ENCODE measurements at places on chromosomes 7 and 10.

DNA sequence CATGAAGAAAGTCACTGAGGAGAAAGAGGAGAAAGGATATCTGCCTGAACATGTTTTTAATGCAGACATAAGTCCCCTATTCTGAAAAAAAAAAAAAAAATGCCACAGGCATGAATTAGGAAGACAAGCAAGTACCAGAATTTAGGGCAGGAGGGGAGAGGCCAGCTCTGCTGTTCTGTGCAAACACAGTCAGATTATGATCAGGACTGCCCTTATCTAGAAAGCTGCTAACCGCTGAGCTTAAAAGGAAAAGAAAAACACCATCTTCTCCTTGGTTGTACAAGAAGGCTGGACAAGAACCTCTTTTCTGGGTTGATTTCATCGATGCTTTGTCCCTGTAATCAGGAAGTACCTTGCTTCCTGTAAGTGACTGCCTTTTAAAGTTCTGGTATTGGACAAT lies 15.3 kb upstream of the PWWP2B start:
- DNase-seq: no peak

DNA sequence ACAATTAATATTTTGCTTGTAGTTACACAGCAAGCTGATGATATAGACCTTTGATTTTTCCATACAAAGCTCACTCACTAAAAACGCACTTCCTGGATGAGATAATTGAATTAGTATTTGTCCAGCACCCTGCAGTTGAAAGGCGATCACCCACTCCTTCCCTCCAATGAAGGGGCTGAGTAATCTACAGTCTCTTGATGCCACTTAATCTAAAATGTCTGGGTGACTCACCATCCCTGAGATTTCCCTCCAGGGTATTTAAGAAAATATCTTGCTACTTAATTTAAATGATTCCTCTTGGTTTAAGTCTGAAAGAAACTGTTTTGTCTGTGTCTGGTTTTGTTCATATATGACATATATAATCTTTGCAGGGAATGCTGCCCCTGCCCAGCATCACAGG lies 515.3 kb downstream of the GRID1 start:
- no peak for DNase-seq

DNA sequence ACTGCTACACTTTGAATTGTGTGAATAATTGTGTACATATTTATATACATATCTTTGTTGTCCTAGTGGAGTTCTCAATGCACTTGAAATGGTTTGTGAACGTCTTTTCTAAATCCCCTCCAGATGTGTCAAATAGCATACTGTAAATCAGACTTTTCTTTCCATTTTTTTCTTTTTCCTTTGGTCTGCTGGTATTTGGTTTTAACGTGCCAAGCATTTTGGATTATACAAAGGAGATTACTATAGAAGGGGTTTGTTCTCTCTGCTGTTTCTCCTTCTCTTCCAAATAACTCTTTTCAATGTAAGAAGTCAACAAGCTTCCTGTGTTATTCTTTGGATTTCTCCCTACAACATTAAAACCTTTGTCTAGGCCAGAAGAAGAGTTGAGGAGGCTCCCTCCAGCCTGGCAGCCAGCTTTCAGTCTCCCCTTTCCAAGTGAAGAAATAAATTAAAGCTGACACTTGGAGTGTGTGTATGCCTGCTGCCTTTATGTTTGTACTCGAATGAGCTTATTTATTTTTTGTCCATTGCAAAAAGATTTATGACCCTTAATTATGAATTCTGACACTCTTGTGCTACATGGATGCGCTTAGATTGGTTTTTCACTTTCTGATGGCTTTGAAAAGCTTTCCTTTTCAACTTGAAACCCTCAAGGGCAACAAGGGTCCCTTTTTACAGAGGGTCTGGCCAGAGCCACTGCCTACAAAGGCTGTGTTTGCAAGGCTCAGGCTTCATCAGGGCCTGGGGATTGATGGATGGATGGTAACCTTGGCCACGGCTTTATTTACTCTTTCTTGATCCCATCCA lies 107.8 kb downstream of the RAB18 start:
- DNase-seq: no peak

GRCh38 chr10:104053201-104053600 lies 32.5 kb downstream of the COL17A1 start:
- DNase-seq: no peak

DNA sequence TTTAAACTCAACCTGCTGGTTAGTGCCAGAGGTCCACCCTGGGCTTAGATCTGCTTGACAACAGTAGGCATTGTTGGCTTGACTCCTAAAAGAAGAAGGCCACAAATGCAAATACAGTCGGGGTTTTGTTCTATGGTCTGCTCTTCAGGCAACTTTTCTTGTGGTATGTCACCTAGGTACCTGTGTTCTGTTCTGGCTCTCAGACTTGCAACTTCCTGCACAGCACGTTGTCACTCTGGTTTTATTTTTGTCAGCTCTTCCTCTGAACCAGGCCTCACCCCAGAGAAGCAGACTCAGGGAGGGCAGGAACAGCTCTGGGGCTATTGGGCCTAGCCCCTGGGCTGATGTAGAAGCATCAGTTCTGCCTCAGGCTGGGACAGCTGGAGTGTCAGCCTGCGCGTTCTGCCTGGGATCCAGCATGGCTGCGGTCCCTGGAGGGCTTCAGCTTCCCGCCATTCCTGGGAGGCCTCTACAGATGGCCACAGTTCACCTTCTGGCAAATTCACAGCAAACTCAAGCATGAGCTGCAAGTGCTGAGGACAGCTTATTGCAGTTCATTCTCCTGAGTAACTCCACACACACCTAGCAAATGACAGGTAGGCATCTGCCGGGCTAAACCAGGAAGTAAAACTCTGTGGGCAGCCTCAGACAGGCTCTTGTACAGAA lies 11.0 kb upstream of the PDCD4 start:
- DNase-seq: no peak

DNA sequence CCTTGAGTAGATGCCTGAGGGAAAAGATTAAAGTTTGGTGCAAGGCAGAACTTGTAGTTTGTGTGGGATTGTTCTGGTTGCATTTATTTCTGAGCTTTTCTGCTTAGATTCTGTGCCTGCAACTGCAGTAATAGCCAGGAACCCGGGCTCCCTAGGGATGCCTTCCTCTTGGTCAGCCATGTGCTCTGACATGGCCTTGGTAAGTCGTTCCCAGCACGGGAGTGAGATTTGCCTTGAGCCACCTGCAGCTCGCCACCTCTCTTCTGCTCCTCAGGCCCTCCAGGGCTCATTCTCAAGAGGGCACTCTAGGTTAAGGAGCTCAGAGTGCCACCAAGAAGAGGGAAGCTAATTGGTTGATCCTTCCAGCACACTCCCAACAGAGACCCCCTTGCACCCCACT lies 350.6 kb upstream of the MKI67 start:
- DNase-seq: no peak

- DNase-seq: no peak
Measured at GRCh38 chr10:78450807-78451485, 417.3 kb downstream of the RPS24 start.
